ENCODE measurements at places on chromosomes 2 and 18.

DNA sequence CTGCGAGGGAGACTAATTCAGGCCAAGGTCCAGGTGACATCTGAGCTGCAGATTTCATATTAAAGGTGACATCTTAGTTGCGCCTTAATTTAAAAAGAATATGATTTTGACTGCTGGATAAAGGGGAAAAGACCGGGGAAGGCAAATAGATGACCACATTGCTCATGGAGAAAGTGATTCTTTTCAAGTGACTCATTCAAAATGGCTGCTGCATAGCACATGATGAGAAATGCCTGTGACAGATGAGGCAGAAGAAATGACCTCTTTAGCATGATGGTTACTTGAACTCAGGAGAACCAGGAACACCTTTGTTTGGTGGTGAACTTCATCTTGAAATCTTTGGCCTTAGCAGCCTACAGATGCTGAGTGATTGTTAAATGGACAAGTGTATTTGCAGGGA, 385.8 kb upstream of the TRIB2 start:
- DNase-seq: no peak

- DNase-seq: no peak
These were observed 81.1 kb downstream of the ASB1 start for GRCh38 chr2:238507836-238508235.

GRCh38 chr2:216651351-216651881, 18.2 kb downstream of the IGFBP2 start:
- DNase-seq: no peak

- DNase-seq: no peak
These were observed 8.3 kb downstream of the SULT6B1 start for GRCh38 chr2:37180006-37180639.

- DNase-seq: no peak
These were observed 409.5 kb upstream of the UBE2E3 start for GRCh38 chr2:180570864-180571263.

DNA sequence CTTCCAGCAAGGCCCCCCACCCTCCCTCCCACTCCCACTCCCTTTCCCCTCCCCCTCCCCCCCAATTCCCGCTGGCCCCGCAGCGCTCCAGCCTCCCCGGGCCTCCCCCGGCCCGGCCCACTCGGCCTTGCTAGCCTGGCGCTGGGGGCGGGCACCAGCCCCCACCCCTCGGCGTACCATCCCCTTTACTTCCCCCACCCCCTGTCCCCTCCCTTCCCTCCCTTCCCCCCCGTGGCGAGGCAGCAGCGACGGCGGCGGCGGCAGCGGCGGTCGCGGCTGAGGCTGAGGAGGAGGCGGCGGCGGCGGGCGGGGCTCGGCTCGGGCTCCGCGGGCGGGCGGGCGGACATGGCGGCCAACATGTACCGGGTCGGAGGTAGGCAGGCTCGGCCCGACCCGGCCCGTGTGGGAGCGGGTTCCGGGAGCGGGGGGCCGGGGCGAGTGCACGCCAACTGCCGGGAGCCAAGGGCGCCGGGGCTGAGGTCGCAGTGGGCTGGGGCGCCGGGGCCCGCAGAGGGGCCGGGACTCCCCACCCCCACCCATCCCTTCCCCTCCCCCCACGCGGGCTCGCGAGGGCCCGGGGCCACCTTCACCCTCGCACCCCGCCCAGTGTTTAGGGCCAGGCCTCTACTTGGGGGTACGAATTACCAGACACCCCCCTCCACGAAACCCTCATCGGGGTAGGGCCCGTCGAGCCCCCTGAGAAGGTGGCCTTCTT, at the start of gene MTA3:
Gene MTA3 (plus strand): TSS at position 232 of the 715 bp plus-strand sequence. CDS start 114 bp downstream, at position 346.
- no peak for DNase-seq

DNA sequence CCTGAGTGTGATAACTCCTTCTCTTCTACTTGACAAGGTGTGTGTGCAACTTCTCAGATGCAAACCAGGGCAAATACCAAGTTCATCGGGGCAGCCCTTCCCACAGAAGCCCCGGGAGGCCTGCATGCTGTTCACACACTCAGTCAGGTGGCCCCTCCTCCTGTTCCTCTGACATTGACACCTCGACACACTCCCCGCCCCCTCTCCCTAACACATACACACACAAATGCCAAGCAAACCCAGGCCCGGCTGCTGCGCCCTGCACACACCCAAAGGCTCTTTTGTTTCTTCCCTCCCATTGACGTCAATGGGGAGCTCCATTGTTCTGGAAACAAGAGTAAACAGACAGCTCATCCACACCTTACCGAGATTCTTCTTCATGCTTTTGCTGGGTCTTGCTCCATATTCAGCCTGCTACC, 1.7 kb upstream of the PER2 start:
- no peak for DNase-seq

DNA sequence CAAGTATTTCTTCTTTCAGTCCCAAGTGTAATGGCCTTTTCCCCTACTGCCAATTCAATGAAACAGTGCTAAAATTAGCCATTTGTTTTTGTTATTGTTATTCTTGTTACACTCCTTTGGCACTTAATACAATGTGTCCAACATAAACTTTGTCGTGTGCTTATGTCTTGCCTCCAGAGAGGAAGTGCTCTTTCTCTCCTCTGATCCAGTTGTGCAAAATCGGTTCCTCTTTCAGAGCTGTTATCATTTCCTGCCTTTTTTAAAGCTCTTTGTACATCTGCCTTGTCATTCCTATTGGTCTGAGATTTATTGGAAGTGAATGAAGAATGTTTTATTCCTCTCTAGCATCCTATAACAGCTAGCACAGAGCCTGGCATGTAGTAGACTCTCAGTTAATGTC, 623.2 kb upstream of the ID2 start:
- DNase-seq: peak; percentile 81

DNA sequence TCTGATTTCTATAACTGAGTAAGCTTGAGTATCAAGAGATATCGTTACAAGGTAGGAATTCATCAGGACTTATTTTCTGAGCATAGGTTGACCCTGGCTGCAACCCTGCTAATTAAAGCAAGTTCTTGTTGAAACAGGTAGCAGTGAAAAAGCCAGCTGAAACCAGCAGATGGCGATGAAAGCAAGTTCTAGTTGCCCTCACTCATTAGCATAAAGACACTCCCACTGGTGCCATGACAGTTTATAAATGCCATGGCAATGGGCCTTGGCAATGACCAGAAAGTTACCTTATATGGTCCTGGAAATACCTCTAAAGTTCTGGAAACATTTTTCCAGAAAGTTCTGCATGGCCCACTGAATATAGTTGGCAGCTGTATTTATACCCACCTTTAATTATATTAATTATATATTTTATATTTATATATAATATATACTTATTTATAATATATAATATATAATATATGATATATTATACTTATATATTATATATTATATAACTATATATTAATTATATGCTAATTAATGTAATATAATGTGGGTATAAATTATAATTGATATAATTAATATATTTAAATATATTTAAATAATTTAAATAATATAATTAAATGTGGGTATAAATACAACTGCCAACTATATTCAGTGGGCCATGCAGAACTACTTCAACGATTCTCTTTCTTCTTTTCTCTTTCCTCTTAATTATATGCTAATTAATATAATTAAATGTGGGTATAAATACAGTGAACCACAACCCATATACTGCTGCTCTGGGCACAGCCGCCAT, 188.0 kb downstream of the CDH7 start:
- peak; percentile 48 for DNase-seq

DNA sequence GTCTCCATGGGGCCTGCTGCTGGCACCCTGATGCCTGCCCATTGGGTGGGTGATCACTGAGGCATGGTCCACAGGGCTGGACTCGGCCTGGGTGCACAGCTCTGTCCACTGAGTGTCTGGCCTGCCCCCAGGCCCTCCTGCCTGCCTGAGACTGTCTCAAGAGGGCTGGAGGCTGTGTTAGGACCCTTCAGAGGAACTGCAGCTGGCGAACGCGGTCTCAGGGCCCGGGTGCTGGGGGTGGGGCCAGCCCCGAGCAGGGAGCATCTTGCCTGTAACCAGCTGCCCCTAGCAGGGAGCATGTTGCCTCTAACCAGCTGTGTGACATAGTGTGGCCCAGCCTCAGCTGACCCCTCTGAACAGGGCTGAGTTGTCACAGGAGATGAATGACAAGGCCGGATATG, 50.0 kb downstream of the TWIST2 start:
- no peak for DNase-seq

- no peak for DNase-seq
These were observed 9.0 kb upstream of the SLC20A1 start for GRCh38 chr2:112636605-112637288.

DNA sequence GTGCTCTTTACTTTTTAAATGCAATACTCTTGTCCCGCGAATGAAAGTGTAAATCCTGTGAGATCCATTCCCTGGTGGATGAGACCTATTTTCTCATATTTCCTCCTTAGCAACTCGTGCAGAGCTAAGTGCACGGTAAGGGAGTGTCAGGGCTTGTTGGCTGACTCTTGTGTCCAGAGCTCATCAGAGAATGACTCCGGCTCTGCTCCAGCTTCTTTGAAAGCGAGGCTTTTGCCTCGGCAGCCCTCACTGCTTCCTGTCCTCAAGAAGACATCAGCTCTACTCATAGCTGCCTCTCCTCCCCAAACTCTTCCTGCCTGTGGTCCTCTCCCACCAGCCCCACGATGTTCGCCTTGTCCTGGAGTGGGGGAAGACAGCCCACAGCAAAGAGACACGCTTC, 70.7 kb downstream of the LIPG start:
- no peak for DNase-seq

DNA sequence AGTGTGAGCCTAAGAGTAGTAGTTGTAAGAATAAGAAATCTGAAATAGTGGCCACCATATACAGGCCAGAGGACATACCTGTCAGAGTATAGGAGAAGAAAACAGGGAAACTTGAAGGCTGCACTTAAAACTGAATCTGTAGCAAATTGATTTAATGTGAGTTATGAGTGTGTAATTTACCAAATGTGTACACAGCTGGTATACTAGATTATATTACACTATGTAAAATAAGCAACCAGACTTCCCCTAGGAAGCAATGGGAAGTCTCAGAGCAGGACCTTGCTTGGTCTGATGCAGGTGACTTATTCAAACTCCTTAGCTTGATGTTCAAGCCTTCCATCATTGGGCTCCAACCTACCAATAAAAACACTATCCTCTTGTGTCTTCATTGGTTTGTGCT, 17.3 kb upstream of the EPC2 start:
- no peak for DNase-seq

DNA sequence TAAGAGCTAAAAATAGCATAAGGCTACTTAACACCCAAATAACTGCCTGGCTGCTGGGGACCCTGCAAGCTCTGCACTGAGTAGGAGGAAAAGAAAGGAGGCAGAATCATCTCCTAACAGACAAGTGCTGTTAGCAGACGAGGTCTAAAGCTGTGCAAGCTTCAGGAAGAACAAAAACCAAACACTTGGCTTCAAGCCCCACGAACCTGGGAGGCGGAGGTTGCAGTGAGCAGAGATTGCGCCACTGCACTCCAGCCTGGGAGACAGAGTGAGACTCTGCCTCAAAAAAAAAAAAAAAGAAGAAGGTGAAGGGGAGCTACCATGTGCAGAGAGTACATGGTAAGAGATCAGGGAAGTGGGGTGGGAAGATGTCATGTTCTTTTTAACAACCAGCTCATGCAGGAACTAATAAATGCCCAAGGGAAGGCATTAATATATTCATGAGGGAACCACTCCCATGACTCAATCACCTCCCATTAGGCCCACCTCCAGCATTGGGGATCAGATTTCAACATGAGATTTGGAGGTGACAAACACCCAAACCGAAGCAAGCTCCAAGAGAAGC, 28.8 kb upstream of the INO80C start:
- peak; percentile 48 for DNase-seq

GRCh38 chr18:36179562-36180355, 7.5 kb upstream of the MOCOS start:
- peak; percentile 59 for DNase-seq

- no peak for DNase-seq
These were observed 1.1 kb upstream of the ANKRD30B start for GRCh38 chr18:14746897-14747296.

All from AML-193 (cell line).